Uterus (tissue), 4 donors: ENCODE measurements at places on chromosomes 3 and 15. TPM values are rescaled to one million over a fixed set of nuclear protein-coding genes. Genes with fewer than 3 reads are reported as not detected.
A peak's percentile ranks its signal among the peaks of the same experiment; 100 is the strongest.

DNA sequence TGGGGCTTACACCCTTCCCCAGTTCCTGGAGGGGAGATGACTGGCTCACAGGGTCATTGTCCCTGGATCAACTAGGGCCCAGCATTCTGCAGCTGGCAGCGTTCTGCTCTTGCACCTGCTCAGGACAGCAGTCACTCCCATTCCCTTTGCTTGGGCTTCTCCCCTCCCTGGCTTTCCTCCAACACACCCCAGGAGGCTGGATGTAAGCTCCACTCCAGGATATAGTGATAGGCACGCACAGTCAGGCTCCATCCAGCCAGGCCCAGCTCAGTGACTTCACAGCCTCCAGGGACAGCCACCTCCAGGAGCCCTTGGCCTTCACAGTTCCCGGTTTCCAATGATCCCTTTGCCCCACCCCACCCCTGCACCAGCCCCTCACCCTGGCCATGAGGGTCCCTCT lies 1.9 kb downstream of the SPTBN5 start:
- DNase-seq, result no peak

DNA sequence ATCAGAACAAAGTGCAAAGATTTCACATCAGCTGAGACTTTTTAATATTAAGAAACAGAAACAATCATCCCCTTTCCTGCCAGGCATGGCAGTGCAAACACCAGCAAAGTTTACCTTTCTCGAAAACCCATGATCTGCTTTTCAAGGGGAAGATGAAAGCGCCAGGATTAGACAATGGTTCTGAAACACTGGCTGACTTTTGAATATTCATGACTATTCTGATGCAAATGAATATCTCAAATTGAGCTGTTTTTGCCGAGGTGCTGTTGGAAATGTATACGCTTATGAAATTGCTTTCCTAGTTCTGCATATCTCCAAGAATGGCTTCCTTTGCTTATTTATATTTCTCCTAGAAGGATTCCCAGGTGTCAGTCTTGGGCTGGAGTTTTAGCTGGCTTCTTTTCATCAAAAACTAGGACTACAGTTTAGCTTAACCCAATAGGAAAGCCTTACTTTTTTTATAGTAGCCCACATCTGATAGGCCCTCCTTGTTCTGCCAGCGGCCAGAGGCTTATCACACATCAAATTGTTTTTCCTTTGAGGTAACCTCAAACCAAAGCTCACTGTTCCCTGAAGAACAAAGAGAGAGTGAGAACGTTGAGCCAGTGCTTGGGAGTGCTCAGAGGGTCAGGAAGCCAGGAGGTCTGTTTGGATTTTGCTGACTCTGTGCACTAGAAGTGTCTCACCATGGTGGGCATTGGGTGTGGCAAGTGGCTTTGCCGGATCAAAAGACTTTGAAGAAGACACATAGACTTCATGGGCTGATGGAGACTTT lies 74.0 kb upstream of the PLCL2 start:
- DNase-seq, result no peak

Gene POLQ
- total RNA-seq, result not detected

DNA sequence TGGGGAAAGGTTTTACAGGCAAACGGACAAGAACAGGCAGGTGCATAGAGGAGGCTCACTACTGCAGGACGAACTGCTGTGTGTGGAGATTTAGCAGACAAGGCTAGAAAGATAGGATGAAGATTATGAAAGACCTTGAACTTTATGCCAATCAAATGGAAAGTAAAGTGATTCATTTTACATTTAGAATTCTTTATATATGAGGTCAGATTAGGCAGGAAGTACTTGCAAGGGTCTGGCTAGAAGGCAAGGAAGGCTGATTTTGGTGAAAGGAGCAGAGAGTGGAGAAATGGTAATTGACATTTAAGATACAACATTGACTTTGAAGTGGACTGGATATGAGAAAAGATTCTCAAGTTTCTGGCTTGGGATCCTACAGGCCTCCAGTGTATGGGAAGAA lies 33.6 kb downstream of the PLSCR4 start:
- DNase-seq, result no peak

- peak; percentile 63 for DNase-seq
Measured at GRCh38 chr3:113287803-113288648, 76.7 kb downstream of the BOC start.

Gene A4GNT
- not detected for total RNA-seq

DNA sequence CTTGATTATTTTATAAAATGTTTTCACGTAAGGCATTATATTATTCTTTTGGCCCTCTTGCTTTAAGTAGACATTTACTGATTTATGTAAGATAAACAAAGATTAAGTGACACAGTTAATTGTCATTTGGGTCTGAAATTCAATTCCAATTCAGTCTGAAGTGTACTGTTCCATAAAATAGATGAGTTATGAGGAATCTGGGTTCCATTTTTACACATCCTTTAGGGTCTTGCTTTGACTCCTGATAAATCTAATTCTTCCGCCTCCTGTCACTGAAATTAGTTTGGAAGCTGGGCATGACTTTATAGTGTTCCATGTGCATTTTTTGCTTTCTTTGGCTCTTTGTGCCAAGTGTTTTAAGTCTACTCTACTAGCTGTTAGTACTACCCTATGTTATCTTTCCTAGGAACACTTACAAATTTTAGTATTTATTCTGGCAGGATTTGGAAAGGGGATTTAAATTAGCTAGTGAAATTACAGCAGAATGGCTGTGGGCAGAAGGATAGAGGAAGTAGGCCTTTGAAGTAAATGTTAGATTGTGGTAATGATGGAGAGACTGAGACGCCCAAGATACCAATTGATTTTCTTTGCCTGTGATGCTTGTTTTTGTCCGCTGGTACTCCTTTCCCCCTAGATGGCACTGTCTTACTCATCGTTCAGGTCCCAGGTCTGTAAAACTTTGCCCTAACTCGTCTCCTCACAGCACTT lies 14.3 kb downstream of the ARL8B start:
- DNase-seq, result no peak

Gene ITIH1
- not detected for total RNA-seq

DNA sequence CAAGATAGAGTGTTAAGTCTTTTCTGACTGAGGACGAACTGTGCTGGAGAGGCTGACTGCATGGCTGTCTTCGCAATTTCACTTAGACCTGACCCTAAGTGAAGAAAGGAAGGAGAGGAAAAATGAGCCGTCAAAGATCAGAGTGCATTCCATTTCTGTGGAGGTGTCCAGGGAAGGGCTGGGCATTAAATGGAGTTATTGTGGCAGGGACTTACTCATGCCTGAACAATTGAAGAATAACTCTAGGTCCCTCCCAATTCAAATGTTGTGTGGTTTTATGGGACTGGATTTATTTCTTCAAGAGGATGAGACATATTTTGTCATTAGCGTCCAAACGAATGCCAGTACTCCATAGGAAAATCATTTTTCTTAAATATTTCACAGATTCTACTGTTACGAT lies 187.3 kb upstream of the CFAP20DC start:
- no peak for DNase-seq

DNA sequence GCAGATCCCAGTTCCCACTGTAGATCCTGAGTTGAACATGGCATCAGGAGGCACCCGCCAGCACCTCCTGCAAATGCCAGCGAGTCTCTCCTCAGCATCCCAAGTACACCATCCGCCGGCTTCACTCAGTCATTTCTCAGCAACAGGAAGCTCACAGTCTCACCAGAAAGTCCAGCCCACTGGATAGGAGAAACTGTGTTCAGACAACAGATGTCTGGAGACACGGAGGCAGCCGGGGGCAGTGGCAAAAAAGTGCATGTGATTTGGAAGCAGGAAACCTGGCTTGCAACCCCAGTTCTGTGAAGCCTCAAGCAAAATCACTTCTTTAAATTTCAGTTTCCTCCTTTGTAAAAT lies 68.7 kb downstream of the SRGAP3 start:
- no peak for DNase-seq

DNA sequence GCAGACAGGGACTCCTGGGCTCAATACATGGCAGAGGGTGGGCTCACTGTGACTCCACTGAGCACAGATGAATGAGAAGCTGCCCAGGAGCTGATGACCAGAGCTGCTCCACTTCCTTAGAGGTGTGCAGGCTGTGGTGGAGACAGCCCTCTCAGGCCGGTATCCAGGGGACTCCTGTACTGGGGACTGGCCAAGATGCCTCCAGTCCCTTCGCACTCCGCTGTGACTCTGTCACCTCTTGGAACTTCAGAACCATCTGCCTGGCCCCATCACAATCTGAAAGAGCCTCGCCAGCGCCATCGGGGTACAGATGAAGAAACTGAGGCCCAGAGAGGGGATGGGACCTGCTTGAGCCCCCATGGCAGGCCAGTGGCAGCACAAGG lies 111.2 kb downstream of the ETFA start:
- no peak for DNase-seq

GRCh38 chr3:16380421-16380820 lies 115.4 kb downstream of the OXNAD1 start:
- no peak for DNase-seq

Gene SLC22A13
- not detected for total RNA-seq

DNA sequence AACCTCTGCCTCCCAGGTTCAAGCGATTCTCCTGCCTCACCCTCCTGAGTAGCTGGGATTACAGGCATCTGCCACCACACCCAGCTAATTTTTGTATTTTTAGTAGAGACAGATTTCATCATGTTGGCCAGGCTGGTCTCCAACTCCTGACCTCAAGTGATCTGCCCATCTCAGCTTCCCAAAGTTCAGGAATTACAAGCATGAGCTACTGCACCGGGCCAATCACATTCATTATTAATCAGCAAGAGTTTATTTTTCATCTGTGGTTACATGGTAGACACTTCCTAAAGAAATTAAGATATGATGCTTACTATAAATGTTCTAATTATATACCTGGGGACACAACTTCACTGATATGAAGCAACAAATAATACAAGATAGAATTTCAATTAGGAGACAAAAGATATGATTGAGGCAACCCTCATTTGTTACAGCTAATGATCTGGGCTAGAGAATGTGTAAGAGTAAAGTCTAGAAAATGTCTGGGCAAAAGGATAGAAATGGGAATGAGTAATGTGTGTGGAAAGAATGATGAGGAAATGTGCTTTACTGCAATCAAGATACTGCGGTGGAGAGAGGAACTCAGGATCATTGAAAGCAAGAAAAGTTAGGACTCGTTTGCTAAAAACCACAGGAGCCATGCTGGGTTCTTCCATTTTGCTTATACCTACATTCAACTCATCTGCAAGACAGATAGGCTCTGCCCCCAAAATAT lies 366.8 kb downstream of the ZIC1 start:
- no peak for DNase-seq

Gene GBE1
- 30.5 TPM for total RNA-seq

- DNase-seq, result no peak
Measured at GRCh38 chr3:180417241-180417640, 184.7 kb upstream of the TTC14 start.

Gene INSYN1
- 2.6 TPM for total RNA-seq

Gene CHRD
- total RNA-seq, result 15.9 TPM

GRCh38 chr3:54784021-54784420 lies 143.8 kb downstream of the LRTM1 start:
- DNase-seq, result no peak

Gene PXYLP1
- total RNA-seq, result 28.7 TPM

Gene KBTBD12
- total RNA-seq, result not detected

DNA sequence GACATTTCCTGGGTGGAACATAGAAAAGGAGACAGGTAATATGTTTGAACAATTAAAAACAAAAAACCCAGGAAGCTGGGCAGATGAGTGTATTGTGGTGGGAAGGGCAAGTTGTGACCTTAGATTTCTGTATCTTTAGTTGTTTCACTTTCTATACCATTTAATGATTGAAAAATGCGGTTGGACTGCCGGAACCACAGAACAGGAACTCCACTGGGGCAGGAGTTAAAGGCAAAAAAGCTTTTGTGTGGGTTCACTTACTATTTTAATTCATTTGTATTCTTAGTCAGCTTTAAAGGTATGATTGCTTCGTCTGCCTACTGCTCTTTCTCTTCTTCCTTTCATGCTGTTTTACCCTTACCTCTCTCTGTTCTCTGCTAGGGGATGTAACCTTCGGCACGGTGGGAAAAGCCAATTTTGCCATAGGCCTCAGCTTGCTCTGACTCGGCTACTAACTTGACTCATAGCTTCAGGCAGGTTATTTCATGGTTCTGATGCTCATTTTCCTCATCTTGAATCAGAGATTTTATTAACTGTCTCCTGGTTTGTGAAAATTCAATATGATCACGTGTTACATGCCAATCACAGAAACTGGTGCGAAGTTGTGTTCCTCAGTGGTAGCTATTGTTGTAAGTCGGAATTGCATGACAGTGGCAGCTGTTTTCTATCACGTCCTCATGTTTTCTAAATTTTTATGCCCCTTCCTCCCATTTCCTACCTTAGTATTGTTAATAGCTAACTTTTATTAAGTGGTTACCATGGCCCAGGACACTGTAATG lies 1.6 kb upstream of the MCTP2 start:
- no peak for DNase-seq

DNA sequence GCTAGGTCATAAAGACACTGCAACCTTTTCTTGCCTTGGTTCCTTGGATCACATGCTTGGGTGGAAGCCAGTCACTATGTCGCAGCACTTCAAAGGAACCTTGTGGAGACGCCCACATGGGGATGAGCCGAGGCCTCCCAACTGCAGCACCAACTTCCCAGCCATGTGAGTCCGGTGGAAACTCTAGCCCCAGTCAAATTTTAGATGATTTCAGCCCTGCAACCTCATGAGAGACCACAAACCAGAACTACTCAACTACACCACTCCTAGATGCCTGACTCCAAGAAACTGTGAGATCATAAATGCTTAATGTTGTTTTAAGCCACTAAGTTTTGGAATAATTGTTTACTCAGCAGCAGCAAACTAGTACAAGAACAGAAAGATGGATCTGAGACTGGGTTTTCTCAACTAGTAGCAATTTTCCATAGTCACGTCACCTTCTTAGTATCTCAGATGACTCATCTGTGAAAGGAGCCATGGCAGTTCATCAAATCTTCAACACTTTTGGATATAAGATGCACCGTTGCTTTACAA lies 86.5 kb downstream of the MB21D2 start:
- DNase-seq, result no peak

Gene TMEM212
- total RNA-seq, result not detected

DNA sequence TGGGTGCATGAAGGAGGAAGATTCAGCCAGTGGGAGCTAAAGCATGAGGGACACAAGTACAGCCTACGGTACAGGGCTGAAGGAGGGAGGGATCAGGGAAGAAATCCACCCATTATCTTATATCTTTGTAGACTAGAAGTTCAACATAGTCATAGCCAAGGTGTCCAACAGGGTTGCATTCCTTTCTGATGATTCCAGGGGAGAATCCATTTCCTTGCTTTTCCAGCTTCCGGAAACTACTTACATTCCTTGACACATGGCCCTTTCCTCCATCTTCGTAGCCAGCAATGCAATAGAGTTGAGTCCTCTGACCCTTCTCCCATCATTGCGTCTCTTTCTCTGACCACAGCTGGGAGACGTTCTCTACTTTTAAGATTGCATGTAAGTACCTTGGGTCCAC lies 471.0 kb upstream of the SEMA6D start:
- no peak for DNase-seq
